ENCODE measurements at places on chromosomes 13 and 19.

- DNase-seq = no peak
These were observed 53.0 kb upstream of the ATP12A start for GRCh38 chr13:24627090-24627714.

DNA sequence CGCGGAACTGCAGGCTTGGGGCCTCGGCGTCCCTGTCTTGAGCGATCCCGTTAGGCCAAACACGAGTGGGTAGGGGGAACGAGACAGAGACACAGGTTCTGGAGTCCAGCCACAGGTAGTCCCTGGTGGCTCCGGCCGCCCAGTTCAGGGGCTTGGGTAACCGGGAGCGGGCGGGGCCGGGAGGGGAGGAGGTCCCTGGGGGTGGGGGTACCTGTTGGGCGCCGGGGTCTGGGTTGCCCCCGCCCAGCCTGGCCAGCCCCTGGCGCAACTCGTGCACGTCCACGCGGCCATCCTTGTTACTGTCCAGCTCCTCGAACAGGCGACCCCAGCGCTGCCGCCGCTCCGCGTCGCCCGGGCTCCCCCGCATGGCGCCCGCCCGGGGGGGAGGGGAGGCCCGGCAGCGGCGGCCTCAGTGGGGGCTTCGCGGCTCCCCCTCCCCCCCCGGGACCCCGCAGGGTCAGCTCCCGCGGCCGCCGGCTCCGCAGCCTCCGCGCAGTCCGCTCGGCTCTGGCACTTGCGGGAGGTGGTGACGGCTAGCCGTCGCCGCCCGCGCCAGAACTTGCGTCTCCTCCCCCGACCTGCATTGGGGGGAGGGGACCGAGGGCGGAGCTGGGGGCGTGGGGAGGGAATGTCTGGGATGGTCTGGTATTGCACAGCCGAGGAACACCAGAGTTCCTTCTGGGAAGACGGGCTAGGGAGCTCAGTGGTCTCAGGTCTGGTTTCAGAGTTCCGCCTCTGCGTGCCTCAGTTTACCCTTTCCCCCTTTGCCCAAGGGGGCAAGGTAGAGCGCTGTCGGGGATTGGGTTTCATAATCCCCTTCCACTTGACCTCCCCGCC is at the start of gene SLC25A23:
Gene SLC25A23, minus strand, starts transcription at position 531 of the 837 bp plus-strand sequence. Its CDS starts 164 bp downstream, at position 367.
- DNase-seq = peak; percentile 43

- no peak for DNase-seq
These were observed 240.3 kb downstream of the DCT start for GRCh38 chr13:94239135-94239534.

GRCh38 chr19:50315773-50316448 is 13.3 kb downstream of the KCNC3 start:
- no peak for DNase-seq

DNA sequence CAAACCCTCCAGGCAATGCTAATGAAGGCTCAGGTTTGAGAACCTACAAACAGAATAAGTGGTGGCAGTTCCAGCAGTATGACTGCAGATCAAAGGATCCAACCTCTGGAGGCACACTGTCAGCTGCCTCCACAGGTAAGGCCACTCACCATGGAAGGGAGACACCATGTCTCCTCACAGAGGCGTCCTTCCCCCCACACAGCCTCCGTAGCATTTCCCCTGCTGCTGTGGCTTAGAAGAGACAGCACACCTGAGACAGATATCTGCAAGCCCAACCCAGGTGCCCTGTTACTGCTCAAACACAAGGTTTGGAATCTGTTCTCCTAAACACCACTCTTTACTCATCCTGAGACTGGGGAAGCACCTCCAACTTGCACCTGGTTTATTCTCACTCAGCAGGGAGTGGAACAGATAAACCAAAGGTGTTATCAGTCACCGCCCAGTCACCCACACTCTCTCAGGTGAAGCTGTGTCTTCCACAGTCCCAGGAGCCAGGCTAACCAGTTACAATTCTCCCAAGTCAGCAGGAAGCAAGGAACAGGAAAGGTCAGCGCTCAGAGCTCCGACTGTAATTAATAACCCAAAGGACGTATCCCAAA is 311.2 kb downstream of the FOXO1 start:
- no peak for DNase-seq

DNA sequence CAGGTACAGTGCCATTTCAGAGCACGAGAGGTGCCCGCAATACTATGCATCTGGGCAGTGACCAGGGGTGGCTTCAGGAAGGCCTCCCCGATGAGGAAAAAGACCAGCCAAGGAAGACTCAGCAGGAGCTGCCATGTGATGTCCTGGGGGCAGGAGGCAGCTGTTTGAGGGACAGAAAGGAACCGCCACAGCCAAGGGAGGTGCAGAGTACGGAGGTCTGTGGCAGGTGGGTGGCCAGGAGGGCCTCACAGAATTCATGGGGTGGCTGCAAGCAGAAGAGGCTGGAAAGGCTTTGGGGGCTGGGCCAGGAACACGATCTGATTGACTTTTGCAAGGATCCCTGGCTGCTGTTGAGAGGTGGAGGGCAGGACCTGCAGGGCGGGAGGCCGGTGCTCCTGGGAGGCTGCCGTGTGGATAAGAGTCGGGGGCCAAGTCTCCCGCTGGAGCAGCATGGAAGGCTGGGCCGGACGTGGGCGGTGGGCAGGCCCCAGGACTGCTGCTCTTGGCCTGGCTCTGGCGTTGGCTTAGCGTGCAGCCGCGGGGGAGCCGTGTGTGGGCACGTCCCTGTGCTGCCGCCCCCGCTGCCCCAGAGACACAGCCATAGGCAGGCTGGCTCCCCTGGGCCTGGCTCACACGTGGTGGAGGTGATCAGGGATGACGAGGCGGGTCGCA is 29.1 kb downstream of the CEBPA start:
- DNase-seq = no peak

DNA sequence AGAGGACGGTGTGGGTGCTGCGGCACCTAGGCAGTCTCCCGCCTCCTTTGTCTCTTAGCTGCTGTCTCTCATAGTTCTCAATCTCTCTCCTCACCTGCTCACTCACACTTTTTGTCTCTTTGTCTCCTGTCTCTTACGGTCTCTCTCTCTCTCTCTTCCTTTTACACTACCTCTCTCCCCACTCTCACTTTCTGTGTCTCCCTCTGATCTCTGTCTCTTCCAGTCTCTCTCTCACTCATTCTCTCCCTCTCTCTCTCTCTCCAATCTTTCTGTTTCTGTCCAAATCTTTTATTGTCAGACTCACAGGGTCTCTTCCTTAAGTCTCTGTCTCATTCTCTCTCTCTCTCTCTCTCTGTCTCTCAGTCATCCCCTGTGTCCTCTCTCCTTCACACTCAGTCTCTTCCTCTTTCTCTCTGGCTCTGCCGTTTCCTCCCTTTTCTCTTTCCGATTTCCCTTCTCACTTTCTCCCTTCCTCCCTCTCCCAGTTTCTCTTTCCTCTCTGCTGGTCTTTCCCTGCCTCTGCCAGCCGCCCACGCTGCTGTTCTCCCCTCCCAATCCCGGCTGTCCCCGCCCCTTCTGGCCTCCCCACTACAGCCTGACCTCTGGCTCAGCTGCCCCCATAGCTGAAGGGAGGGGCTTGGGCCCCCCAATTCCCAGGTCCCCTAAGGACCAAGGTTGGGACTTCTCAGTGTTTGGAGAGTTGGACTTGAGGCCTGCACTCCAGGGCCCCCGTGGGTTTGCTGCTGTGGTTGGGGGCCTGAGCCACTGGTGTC is at the start of gene PLEKHA4:
Gene PLEKHA4, minus strand, starts transcription at position 504 of the 773 bp plus-strand sequence. CDS start 997 bp downstream, outside the sequence.
- no peak for DNase-seq

GRCh38 chr13:35964011-35964862 is 166.9 kb downstream of the DCLK1 start:
- no peak for DNase-seq

DNA sequence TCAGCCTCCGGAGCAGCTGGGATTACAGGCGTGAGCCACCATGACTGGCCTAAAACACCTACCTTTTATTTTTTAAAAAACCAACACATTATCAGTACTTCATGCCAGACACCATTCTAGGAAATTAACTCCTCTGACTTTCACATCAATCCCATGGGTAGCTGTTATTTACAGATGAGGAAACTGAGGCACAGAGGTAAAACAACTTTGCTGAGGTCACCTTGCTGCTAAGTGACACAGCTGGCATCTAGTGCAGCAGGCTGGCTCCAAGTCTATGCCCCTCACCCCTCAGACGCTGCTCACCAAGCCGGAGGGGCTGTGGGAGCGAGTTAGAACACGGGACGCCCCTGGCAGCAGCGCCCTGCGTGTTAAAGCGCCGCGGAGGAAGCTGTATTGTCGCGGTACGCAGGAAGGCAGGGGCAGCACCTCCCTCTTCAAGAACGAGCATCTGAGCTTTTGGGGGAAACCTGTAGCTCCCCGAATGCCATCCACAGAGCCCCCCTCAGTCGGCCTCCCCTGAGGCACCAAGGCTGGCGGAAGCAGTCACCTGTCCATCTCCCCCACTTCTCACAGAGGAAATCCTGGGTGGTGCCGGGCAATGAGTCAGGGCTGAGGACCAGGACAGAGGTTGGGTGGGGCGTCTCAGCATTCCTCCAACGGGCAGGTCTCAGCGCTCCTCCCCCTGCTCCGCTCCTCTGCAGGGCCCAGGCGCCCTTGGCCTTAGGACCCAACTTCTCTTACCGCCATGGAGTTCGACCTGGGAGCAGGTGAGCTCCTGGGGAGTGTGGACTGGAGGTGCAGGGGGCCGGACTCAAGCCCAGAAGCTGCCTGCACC is at the start of gene C19orf33:
Gene C19orf33, plus strand, starts transcription at position 735 of the 835 bp plus-strand sequence. Its CDS starts 11 bp downstream, at position 746.
- no peak for DNase-seq

DNA sequence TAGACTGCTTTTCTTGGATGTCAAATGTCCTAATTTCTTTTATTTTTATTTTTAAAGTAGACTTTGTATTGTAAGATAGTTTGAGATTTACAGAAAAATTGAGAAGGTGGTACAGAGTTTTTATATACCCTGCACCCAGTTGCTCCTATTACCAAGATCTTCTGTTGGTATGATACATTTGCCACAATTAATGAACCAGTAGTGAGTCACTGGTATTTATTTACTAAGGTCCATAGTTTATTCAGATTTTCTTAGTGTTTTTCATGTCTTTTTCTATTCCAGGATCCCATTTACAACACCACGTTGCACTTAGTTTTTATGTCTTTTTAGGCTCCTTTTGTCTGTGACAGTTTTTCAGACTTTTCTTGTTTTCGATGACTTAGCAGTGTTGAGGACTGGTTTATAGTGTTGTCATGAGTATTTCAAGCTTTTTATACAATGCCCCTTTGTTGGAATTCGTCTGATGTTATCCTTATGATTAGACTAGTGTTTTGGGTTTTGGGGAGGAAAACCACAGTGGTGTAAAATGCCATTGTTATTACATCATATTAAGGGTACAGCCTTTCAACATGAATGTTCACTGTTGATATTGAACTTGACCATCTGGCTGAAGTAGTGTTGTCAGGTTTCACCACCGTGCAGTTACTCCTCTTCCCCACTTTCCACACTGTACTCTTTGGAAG is 35.9 kb downstream of the COG3 start:
- no peak for DNase-seq

DNA sequence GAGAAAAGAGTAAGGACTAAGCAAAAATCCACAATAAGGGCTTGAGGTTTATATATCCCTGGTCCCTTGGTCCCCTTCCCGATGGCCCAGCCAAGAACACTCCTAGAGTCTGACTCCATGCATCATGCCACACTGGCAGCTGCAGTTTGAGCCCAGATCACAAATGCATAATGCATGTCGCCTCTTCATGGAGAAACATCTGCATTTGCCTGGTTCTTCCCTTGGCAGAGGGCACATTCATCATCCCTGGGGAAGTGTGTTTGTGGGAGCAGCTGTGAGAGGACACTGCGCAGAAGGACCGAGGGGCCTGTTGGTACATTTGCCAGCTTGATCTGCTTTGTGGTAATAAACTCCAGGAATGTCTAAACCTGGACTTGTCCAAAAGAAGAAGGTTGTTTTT is 731.8 kb downstream of the FGF9 start:
- no peak for DNase-seq

DNA sequence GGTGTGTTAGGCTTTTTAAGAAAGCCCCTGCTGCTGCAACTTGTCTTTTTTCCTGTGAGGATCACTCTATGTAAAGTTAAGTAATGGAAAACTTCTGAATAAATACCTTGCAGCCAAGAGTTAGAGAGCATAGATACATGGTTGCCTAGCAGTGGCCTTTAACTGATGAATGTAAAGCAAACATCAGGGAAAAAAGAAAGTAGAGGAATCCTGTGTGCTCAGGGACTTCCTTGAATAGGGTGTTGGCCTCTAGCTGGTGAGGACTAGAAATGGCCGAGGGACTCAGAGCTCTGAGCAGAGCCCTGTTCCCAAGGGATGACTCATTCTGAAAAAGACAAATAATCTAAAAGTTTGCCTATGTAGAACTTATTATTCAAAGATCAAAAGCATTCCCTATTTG is 135.7 kb downstream of the MIPEP start:
- DNase-seq = no peak
